KBM-7 (cell line): ENCODE measurements at places on chromosomes 11 and 22.

DNA sequence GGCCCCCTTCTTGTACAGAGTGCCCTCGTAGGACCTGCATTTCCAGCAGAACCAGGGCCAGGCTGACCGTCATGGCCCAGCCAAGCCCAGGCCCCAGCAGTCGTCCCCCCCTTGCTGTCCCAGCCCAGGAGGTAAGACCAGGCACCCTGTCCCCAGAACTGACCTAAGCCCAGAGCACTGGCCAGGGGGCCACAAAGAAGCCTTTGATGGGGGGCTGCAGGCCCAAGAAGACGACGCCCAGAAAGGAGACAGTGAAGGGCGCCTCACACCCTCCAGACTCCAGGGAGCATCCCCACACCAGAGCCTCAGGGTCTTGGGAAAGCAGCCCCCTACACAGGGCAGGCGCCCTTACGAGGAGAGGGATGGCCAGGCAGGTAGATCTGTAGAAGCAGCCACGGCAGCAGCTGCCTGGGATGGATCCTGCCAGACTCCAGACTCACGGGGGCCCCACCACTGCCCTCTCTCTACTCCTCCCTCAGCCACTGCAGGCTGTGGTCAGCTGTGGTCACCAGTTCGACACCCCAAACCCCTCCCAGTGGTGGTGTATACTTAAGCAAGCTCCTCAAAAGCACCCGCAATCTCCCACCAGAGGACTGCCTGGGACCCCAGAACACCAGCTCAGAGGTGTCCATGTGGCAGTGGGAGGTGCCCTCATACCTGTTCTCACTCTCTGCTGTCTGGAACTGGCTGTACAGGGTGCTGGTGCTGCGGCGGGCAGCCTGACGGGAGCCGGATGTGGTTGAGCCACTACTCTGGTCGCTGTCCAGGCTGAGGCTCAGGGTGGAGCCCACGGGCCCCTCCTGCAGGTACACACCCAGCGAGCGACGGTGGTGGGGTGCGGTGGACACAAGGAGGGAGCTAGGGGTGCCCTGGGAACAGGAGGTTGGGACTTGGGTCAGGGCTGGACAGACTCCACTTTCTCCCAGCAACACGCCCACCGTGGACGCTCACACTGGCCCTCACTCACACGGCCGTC, 27.0 kb downstream of the SBF1 start:
- no peak for DNase-seq

GRCh38 chr11:66032957-66033735, 6.9 kb upstream of the CATSPER1 start:
- no peak for DNase-seq

DNA sequence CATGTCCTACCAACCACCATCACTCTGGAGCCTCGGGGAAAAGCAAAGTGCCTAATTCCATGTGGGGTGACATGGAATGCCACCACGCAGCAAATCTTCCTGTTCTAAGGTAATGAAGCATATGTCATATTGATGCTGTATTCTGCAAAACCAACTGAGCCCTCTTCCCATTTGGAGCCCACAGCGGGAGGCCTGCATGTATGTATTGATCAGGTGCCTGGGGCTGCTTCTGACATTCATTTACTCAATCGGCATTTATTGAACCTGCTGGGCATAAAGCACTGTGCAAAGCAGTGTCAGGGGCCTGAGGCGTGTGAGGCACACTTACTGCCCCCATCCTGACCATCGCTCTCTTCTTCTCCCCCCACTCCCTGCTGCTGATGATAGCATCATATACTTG, 39.1 kb downstream of the ANKK1 start:
- no peak for DNase-seq

GRCh38 chr22:46710806-46711205, 27.2 kb downstream of the CERK start:
- DNase-seq = no peak

- DNase-seq = no peak
Observed at GRCh38 chr11:122895563-122895962, 13.0 kb downstream of the JHY start.

- no peak for DNase-seq
Observed at GRCh38 chr11:99260696-99261095, 239.9 kb downstream of the CNTN5 start.

- DNase-seq = no peak
Observed at GRCh38 chr22:29702931-29703501, 16.8 kb upstream of the CABP7 start.

- DNase-seq = no peak
Observed at GRCh38 chr11:131760091-131761061, 390.0 kb downstream of the NTM start.

GRCh38 chr22:44726439-44726838, 24.4 kb downstream of the PRR5 start:
- no peak for DNase-seq
